ENCODE measurements at places on chromosomes 6 and 20.

GRCh38 chr20:64024141-64024990 is 11.6 kb upstream of the C20orf204 start:
- no peak for DNase-seq

DNA sequence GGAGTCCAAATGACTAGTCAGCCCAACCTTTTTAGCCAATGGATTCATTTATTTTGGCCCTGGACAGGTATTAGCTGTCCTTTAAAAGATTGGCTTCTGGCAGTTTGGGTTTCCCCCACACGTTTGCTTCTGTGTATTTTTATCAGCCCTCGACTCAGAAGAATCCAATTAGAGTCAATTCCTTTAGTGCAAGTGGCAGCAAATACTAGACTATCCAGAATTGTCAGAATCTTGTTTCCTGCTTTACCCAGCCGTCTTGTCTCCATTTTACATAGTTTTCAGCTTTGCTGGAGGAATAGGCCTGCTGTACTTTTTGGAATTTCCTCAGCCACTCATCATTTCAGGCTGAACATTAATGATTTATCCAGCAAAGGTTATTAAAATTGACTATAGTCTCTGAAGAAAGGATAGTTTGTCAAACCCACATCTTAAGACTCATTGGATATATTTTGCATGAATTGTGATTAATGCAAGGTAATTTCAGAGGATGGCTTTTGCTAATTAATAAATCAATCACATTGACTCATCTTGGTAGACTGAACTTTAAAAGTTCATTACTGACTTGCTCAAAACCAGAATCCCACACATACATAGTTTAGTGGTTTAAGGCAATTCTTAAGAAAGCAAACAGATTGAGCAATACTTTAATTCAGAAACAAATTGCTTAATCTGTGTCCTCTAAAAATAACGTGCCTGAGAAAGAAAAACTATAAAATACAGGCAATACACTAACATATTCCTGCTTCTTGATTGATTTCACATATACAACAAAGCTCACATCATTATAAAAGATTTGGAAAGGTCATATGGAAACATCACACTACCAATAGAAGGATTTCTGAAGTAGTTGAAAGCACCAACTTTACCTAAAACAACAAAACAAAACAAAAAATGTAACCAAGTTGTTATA is 62.9 kb upstream of the ZNF217 start:
- DNase-seq, result peak; percentile 55

DNA sequence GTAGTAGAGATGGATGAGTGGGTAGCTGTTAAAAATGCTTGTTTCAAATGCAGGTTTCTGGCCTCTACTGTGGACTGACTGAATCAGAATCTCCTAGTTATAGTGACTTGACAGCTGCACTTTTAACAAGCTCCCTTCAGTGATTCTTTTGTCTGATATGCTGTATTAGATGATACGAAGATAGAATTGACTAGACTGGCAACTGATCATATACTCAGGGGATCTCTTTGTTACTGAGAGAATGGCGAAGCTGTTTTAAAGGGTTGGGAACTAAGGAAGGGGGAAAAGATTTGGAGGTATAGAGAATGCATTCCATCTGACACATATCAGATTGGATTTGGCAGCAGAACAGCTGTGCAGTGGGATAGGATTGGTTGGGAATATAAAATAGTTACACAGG is 7.0 kb downstream of the ENPP4 start:
- DNase-seq, result no peak

GRCh38 chr20:37378785-37379598 is 33.1 kb downstream of the SRC start:
- DNase-seq, result no peak

GRCh38 chr20:22495789-22496188 is 88.6 kb downstream of the FOXA2 start:
- DNase-seq, result no peak

DNA sequence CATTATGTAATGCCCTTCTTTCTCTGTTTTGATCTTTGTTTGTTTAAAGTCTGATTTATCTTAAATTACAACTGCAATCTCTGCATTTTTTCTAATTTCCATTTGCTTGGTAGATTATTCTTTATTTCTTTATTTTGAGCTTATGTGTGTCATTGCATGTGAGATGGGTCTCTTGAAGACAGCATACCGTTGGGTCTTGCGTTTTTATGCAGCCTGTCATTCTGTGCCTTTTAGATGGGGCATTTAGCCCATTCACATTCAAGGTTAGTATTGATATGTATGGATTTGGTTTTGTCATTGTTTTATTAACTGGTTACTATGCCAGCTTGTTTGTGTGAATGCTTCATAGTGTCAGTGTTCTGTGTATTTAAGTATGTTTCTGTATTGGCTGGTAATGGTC is 84.9 kb upstream of the HMGCLL1 start:
- DNase-seq, result no peak

- peak; percentile 46 for DNase-seq
Measured at GRCh38 chr6:6604566-6604965, 16.0 kb downstream of the LY86 start.

DNA sequence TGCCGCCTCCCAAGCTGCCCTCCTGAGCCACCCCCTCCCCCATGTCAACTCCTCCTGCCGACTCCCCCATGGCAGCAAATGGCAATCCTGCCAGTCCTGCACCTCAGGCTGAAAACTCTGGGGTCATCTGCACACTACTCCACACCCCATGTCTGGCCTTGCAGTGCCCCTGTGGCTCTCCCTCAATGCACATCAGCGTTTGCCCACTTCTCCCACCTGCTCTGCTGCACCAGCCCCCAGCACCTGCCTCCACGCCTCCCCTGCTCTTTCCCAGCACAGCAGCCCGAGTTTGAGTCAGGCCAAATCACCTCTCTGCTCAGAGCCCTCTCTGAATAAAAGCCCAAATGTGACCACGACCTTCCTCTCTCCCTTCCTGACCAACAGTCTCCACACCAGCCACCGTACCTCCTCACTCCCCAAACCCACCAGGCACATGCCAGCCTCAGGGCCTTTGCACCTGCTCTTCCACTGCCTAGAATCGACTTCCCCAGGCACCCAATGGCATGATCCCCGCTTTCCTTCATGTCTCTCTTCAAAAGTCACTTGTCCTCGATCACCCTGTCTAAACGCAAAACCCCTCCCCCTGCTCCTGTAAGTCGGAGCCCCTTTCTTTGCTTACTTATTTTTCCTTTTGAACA is 4.3 kb downstream of the PXDC1 start:
- DNase-seq, result no peak

- DNase-seq, result no peak
Measured at GRCh38 chr6:35018182-35018519, 123.0 kb downstream of the TCP11 start.

GRCh38 chr6:46756469-46757213 is 9.9 kb downstream of the ANKRD66 start:
- no peak for DNase-seq

DNA sequence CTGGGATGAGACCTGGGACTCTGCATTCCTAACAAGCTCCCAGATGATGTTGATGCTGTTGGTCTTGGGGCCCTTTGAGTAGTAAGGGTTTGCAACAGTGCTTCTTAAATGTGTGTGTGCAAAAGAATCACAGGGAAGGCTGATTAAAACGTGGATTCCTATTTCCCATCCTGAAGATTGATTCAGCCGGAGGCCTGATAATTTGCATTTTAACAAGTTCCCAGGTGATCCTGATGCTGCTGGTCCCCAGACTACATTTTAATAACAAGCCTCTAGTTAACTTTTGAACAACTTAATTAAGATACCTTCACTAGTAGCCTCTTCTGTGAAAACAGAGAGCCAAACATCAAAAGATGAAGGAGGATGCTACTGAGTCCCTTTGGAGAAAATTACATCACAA is 156.4 kb upstream of the LAMP5 start:
- no peak for DNase-seq

- no peak for DNase-seq
Measured at GRCh38 chr6:125674230-125674629, 75.2 kb upstream of the HEY2 start.

DNA sequence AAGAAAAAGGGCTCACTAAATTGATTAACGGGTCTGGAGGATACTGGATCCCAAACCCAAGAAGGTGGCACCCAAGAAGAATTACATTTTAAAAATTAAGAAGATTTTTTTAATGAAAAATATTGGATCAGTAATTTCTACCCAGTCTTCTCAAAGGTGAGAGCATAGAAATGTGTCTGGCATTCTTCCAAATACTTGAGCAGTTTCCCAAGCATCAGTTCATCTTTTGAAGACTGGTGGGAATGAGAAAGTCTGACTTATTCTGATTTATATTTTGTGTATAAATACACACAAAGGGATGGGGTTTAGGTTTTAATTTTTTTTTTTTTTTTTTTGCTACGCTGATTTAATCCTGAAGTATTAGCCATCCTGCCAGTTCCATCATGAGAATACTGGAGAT is 3.3 kb downstream of the MGME1 start:
- no peak for DNase-seq

GRCh38 chr6:18536591-18537055 is 149.5 kb downstream of the RNF144B start:
- DNase-seq, result no peak

DNA sequence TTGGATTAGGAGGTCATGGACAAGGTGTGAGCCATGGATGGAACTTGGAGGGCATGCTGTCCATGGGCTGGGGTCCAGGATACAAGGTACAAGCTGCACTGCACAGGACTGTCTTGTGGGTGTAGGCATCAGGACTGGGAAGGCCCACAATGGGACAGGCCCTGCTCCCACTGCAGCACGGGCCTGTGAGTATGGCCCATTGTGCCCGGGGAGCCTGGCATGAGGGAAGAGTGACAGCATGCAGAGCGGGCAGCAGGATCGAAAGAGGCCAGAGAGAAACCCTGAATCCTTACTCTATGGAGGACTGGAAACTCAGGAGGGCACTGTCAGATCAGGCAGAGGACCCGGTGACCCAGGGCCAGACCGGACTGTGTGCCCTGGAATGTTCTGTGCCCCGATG is 211.3 kb downstream of the PREX1 start:
- no peak for DNase-seq

DNA sequence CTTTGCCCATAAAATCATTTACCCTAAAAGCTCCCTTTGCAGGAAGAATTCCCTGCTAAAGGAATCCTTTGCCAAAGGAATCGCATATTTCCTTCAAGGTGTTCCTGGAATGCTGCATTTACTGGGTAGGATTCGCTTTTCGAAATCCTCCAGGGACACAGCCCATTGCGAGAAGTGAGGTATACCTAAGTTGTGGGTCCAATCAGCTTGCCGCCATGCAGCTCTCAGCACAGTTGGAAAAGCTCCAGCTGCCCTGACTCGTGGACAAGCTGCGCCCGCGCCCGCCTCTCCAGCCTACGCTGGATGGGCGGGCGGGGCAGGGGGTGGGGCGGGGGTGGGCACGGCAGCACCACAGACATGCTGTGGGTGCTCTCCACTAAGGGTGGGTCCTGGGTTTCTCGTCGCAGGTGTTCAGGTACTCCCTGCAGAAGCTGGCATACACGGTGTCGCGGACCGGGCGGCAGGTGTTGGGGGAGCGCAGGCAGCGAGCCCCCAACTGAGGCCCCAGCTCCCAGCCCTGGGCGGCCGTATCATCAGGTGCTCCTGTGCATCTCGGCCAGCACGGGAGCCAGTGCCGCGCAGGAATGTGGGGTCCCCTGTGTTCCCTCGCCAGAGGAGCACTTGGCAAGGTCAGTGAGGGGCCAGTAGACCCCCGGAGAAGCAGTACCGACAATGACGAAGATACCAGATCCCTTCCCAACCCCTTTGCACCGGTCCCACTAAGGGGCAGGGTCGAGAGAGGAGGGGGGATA is 1.4 kb downstream of the NNAT start:
- DNase-seq, result no peak

All from AML-193 (cell line).